ENCODE measurements at places on chromosomes 1 and 21.

DNA sequence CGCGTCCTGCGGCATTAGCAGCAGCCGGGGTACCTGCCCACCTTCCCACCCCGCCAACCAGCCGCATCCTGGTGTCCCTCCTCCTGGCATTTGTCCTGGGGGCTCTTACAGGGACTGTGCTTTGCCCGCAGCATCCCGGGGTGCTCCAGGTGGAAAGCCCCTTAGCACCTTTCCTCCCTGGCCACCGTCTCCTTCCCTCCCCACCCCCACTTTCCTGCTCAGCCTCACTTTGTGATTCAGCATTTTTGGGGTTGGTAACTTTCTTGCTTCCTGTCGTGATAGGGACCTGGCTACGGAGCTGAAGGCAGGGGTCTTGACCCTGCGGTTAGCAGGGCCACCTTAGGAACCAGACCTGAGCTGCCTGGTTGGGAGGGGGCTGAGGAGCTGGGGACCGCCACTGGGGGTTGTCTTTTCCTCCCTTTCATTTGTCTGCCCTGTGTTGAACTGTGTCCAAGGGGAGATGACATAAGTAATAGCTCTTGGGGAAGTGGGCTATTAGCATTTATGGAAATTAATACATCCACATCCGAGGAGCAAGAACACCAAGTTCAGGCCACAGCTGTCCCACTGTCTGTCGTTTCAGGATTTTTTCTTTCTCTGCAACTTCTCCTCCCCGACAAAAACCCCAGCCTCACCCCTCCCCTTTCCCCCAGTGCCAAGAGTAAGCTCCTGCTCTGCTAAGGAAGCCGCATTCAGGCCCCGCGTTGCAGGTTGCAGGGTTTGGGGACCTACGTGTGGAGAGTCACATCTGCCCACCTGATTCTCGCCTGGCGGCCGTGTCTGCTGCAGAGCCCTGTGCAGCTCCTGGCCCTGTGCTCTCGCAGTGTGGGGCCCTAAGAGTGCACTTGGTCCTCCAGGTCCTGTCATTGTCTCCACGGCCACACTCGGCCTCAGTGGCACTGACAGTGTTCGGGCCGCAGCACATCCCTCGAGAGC, 1.6 kb upstream of the NPHP4 start:
- no peak for DNase-seq

DNA sequence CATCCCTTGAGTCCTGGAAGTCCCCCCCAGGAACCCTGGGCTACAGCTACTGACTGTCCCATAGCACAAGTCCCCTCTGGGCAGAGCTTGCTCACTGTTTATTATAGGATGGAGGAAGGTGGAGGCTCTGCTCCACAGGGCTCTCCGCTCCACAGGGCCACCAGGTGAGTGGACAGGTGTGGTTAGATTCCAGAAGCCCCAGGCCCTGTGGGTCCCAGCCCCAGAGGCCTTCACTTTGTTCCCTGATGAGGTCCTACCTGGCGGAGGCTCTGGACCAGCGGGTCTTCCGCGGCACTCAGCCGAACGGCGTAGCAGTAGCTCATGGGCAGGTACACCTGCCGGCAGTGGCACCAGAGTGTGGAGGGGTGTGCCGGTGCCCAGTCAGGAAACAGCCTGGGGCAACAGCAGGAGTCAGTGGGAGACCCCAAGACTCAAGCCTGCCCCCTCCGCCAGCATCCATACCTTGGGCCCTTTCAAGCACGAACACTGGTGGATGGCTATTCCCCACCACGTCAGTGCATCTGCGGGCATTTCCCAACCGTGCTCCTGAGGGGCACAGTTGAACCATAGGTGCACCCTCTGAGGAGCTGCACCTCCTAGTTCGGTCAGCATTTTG, 12.3 kb downstream of the LSS start:
- DNase-seq = no peak

DNA sequence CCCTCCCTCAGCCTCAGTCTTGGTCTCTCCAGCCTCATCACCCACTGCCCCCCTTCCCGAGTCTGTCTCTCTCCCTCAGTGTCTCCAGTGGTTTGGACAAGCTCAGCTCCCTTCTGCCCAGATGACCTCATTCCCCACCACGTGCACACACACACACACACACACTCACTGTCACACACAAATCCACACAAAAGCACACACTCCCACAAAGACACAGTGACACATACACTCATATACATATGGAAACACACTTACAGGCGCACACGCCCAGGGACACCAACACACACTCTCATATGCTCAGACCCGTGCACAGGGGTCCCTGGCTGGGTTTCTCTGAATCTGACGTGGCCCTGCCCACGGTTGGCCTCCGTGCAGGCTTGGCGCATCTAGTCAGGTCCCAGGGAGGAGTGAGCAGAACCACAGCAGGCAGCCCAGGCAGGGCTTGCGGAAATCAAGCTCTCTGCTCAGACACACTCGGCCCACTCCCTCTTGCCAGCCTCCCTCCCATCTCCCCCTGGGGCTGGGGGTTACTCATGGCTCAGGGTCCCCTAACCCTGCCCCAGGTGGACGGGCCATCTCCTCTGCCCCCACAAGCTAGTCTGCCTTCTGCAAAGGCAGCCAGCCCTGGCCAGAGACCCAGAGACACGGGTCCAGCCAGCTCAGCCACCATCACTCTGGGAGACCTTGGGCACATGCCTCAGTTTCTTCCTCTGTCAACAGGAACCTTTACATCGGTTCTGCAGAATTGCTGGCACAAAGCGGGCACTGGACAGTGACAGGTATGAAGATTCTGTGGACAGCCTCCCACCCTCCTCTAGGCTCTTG, 38.5 kb upstream of the FAM131C start:
- no peak for DNase-seq

DNA sequence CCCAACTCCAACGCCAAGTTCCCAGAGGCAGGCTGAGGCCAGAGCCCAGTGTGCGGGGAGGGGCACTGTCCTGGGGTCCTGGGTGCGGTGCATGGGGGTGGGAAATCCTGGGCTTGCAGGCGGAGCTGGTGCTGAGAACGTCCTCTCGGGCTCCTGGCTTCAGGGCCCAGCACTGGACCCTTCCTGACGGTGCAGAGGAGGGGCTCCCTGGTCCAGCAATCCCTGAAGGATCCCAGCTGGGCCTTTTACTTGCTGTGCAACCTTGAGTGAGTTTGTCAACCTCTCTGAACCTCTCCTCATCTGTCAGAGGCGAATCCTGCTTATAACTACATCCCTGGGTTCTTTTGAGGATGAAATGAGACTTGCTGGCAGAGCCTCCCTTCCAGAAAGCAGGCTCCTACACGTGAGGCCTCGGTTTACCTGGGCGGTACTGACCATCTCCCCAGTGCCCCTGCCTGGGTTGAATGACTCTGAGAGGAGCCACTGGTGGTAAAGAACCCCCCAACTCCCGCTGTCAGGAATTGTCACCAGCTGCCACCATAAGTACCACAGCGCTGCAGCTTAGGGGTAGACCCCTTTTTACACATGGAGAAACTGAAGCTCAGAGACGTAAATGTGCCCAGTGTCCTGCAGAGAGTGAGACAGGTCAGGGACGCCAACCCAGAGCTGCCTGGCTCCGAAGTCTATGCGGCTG, 77.3 kb downstream of the DHRS3 start:
- DNase-seq = no peak

DNA sequence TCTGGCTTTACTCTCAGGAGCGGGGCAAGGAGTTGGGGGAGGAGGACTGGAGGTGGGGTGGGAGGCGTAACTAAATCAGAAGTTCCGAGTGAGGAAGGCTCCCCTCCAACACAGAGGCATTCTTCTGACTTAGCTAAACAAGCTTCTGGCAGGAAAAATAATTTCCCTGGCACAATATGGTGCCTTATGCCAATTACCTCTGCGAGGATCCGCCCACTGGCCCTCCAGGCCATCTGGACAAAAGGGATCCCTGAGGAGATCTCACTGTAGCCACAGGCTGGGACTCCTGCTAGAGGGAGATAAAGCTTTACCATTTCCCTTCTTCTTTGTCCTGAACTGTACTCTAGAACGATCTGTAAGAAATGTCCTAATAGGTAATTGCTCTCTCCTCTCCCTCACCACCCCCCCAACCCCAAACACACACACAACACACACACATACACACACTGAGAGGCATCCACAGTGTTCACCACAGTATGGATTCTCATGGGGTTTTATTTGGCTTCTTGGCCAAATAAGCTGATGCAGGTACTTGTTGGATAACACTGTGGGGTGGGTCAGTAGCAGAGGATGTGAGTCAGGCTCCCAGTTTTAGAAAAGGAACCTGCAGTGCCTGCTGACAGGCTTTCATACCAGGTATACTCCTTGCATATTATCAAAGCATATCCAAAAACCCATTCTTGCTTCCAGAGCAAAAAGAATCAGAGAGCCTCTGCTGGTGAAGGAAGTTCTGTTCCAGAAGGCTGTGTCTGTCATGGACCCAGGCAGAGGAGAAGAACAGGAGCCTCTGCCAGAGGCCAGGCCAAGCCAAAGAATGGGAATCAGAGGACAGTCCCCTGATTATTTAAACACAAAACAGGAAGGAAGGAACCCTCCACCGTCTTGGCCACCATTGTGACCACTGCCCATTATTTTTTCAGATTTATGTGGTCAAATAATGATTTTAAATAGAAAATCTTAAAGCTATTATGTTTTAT, 169.1 kb downstream of the C1orf21 start:
- DNase-seq = no peak

DNA sequence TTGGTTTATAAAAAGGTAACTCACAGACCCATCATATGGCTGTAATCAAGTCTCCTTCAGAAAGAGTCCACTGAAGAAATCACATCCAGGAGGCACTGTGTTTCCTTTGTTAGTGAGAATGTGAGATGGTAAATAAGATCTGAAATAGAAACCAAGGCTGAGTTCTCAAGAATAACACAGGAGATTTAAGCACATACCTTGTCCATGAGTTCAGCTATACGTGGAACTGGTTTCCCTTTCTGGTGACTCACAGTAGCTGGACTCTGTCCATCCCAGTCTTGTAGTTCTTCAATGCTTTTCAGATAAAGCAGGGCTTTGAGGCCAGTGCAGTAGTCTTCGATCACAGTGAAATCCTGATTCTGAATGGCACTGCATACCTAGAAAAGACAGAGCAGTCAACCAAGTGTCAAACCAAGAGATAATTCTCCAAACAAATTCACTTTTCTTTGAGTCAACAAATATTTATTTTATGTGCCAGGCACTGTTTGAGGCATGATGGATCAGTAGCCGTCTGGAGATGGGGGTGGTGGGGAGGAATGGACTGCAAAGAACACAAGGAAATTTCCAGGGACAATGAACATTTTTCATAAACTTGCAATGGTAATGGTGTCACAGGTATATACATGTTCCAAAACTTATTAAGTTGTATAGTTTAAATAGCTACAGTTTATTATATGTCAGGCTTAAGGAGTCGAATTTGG, 471.4 kb downstream of the PTBP2 start:
- no peak for DNase-seq

DNA sequence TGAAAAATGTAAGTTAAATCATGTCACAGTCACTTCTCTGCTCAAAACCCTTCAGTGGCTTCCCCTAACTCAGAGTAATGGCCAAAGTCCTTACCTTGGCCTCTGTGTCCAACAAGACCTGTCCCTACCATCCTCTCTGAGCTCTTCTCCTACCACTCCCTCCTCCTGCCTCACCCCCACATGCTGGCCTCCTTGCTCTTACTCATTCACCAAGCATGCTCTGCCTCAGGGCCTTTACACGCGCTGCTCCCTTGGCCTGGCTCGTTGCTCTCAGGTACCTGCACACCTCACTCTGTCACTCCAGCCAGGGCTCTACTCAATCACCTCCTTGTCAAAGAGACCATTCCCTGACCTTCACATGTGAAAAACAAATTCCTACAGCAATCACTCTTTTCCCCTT, 54.2 kb downstream of the SEC16B start:
- DNase-seq = no peak

DNA sequence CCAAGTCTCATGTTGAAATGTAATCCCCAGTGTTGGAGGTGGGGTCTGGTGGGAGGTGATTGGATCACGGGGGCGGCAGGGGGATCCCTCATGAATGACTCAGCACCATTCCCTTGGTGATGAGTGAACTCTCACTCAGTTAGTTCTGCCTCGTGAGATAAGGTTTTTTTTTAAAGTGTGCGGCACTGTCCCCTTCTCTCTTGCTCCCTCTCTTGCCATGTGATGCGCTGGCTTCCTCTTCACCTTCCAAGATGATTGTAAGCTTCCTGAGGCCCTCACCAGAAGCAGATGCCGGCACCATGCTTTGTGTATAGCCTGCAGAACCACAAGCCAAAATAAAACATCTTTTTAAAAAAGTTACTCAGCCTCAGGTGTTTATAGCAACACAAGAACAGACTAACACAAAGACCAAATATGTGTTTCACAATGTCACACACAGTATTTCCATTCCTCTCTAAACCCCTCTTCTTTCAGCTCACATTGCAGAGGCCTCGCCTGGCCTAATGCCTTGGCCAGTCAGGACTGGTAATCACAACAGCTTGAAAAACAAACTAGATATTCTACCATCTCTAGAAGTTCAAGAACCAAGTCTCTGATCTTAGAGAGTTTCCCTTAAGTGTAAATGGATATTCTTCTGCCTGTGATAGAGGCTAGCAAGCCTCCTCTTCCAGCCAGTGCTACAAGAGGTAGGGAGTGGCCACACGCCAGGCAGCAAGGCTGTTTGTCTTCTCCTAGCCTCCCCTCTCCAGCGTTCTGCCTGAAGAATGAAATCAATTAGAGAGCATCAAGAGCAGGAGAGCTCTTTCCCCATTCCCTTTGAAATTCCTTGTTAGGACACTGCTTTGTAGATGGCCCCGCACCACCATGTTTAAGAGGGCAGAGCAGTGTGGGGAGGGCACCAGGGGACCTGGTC, 19.6 kb upstream of the RAP1A start:
- no peak for DNase-seq

DNA sequence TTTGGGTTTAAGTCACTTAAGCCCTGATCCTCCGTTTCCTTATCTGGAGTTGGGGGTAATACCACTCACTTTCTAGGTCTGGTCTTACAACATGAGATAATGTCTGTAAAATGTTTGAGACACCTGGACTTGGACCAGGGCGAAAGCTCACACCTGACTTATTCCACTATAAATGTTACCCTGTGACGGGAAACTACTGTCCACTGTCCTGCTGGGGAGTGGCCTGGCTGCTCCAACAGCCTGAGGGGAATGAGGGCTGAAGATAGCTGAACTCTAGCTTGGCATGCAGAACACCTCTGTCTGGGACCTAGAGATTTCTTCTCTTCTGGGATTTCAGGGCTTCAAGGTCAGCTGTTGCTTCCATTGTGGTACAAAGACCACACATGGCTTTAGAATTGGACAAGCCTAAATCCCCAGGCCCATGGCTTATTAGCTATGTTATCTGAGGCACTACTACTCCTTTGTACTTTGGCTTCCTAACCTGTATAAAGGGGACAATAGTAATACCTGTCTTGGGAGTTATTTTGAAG, 9.5 kb upstream of the A3GALT2 start:
- DNase-seq = no peak

- DNase-seq = no peak
Observed at GRCh38 chr1:39640861-39641260, 1.4 kb upstream of the HEYL start.

- DNase-seq = no peak
Observed at GRCh38 chr1:187070076-187070475, 241.3 kb downstream of the PLA2G4A start.

GRCh38 chr1:88873737-88874349, 17.5 kb downstream of the GTF2B start:
- DNase-seq = no peak

DNA sequence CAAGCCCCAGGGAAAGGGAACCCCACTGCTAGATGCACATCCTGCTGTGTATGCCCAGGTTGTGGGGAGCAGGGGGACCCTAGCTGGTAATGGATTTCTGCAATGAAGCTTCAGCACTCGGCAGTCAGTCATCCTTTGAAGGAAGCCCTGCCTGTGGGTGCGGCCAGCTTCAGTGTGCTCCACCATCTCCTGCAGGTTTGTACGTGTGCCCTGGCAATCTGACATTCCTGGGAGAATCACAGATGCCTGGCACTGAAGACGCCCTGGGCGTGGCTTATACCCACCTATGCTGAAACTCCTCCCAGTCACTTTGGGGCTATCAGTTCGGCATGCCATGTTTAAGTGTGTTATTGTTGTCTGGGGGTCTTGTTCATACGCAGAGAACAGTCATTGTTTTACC, 6.8 kb downstream of the SPRR5 start:
- DNase-seq = no peak

Data from NCI-H2107 (cell line).